ENCODE measurements at places on chromosomes 3 and 15.

GRCh38 chr3:161263057-161263456 lies 41.9 kb downstream of the NMD3 start:
- DNase-seq, result peak; percentile 45

DNA sequence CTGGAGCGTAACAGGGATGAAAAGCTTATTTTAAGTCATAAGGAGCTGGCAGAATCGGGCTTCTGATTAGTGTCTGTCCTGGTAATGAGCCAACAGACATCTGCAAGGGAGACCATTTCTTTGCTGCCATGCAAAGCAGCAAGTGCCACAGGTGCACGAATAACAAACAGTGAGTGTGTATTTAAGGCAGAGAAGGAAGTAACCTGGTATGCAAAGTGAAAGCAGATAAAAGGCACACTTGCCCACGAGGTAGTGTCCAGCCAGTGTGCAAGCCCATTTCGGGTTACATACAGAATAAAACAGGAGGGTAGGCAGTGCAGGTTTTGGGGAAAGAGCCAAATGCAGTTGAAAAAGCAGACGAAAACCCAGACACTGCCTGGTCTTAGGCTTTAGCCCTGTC lies 1153.7 kb downstream of the SI start:
- no peak for DNase-seq

GRCh38 chr3:142542054-142542453 lies 36.5 kb downstream of the ATR start:
- DNase-seq, result peak; percentile 38

GRCh38 chr3:102235679-102236078 lies 199.1 kb upstream of the ZPLD1 start:
- DNase-seq, result peak; percentile 71

GRCh38 chr3:60886518-60886917 lies 364.7 kb downstream of the FHIT start:
- no peak for DNase-seq
